Caki2 (cell line): ENCODE measurements at places on chromosomes 5 and 9. TPM values are rescaled to one million over a fixed set of nuclear protein-coding genes. Genes with fewer than 3 reads are reported as not detected.

Gene CDH18
- not detected in 2 replicates for total RNA-seq

DNA sequence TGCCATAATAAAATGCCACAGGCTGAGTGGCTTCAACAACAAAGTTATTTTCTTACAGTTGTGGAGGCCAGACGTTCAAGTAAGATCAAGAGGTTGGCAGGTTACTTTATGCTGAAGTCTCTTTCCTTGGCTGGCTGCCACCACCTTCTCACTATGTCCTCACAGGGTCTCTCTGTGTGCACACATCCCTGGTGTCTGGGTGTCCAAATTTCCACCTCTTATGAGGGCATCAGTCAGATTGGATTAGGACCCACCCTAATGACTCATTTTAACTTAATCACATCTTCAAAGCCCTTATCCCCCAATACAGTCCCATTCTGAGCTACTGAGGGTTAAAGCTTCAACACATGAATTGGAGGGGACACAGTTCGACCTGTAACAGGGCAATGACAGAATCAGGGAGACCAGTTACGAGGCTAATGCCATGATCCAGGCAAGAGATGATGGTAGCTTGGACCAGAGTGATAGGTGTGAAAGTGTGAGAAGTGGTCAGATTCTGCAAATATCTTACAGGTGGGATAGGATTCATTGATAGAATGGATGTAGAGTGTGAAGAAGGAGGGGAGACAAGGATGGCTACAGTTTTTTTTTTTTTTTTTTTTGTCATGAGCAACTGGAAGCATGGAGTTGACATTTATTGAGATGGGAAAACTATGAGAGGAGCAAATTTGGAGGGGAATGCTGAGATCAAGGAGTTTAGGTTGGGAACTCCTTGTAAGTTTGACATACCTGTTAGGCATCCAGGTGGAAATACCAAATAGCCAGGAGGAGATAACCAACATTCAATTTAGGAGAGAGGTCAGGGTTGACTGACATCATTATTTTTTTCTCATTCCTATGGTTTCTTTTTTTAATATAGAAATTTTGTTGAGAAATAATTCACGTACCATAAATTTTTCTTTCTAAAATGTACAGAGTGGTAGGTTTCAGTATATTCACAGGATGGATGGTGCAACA is 39.6 kb upstream of the FGF1 start:
- DNase-seq: no peak

DNA sequence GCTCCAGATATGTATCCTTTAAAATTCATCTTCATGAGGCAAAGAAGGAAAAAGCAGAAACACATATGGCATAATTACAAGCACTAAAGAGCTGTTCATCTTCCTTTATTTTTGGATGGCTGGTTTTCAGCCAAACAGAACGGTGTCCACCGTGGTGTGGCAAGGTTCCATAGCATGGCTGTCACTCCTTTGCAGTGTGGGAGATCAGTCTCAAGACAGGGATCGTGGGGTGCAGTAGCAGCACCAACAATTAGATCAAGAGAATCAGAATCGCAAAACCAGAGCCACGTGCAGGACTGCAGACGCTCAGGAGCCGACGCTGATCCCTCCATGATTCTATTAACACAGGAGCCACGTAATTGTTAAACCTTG is 79.5 kb downstream of the SEMA4D start:
- DNase-seq: no peak

Gene NR6A1
- 0.64 and 1.3 TPM in 2 replicates for total RNA-seq

- DNase-seq: peak; percentile 87
Measured at GRCh38 chr5:10307206-10308148, at the start of gene CMBL. Gene CMBL (minus strand): TSS chr5:10307902. CDS start chr5:10290762, 17,140 bp downstream.

Gene PCDHA4
- 10.8 and 11.5 TPM in 2 replicates for total RNA-seq

- no peak for DNase-seq
Measured at GRCh38 chr5:136396886-136397285, 31.5 kb upstream of the TRPC7 start.

Gene FGF1
- not detected in 2 replicates for total RNA-seq

DNA sequence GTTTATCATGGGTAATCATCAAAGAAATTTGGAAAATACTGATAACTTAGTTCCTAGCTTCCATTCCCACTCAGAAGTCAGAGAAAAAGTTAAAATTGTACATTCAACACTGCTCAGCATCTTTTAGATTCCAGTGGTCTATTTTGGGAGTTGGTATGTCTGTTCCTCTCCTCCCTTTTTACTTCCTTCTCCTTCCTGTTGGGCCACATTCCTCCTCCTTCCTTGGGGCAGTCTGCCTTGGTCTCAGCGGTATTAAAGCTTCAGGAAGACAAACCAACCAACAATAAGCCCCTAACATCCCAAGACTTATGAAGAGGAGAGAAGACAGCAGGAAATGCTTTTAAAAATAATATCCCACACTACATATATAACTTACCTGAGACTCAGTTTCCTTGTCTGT is 49.9 kb upstream of the SSBP2 start:
- no peak for DNase-seq

DNA sequence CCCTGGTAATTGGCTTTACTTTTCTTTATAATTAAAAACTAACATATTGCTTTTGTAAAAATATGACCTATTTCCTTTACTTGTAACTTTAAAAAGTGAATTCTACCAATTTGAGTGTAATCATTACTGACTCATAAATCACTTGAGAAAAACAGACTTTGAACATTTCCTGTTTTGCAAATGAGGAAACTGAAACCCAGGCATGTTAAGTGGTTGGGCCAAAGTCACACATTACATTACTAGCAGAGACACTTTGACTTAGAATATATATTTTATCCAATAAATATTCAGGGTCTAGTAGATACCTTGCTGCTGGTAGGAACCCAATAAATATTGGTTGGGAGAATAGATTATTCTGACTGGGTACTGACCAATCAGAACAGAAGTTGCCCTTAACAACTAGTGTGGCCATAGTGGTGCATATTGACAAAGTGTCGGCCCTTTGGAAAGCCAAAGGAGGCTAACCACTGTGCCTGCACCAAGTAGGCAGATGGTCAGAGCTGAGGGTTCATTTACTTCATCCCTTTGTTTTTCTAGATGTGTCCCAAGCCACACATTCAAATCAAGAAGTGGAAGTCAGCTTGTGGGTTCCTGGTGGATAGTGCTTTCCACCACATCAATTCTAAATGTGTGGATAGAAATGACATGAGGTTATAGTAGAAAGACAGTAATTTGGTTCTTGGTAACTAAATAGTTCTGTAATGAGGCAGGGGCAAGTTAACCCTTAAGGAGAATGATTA is 365.1 kb upstream of the RIOK2 start:
- no peak for DNase-seq

- no peak for DNase-seq
Measured at GRCh38 chr9:122918310-122918709, 5.2 kb upstream of the ZBTB6 start.

DNA sequence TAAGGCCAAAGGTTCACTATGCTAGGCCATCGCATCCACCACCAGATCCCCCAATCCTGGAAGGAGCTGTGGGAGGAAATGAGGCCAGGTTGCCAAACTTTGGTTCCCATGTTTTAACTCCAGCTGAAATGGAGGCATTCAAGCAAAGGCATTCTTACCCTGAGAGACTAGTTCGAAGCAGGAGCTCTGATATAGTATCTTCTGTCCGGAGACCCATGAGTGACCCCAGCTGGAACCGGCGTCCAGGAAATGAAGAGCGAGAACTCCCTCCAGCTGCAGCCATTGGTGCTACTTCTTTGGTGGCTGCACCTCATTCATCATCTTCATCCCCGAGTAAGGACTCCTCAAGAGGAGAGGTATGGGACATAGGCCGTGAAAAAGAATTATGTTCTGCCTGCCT is 75.6 kb downstream of the GAPVD1 start:
- no peak for DNase-seq

- no peak for DNase-seq
Measured at GRCh38 chr9:125835655-125836054, 88.5 kb downstream of the PBX3 start.

- DNase-seq: no peak
Measured at GRCh38 chr5:174987443-174988012, 263.1 kb downstream of the MSX2 start.

- DNase-seq: no peak
Measured at GRCh38 chr9:624935-625500, 216.5 kb upstream of the DMRT1 start.

Gene ZDHHC11B
- not detected in 2 replicates for total RNA-seq

DNA sequence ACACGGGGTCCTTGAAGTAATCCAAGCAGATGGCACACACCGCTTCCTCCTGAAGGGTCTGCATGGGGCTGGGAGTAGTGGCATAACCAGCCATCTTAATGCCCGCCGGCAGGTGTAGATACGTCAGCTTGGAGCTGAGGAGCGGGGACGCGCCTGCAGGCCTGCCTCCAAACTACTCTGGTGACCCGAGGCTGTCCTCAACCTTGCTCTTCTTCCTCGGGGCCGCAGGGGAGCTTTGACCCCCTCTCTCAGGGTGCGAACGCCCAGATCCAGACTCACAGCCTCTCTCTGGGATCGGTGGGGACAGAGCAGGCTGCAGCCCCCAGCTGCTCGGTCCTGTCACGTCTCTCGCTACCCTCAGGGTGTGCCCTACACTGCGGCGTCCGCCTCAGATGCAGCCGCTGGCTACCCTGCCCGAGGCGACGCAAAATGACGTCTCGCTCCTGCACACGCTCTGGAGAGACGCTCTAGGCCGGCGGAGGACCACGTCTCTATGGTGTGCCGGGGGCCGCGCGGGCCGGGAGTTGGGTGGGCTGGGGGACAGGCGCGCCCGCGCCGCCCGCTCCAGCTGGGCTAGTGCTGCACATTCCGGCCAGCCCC is at the start of gene TRIM52:
TSS of gene TRIM52 (minus strand) at position 424 of the 600 bp plus-strand sequence. CDS start at position 94, 330 bp downstream.
- peak; percentile 91 for DNase-seq

DNA sequence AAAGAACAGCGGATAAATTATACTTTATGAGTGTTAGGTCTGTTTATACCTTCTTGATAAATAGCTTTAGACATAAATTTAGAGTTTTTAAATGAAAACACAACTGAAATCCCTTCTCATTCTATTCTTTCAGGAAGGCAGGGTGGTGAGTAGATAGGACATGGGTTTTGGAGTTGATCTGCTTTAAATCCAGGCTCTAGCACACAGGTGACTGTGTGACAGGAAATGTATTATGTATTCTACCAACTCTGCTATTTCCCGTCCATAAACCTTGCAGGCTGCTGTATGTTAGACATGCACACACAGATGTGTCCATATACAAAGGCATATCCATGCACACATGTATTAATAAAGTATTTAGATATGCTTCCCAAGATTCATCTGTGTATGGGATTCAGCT is 19.3 kb upstream of the CARTPT start:
- DNase-seq: no peak

DNA sequence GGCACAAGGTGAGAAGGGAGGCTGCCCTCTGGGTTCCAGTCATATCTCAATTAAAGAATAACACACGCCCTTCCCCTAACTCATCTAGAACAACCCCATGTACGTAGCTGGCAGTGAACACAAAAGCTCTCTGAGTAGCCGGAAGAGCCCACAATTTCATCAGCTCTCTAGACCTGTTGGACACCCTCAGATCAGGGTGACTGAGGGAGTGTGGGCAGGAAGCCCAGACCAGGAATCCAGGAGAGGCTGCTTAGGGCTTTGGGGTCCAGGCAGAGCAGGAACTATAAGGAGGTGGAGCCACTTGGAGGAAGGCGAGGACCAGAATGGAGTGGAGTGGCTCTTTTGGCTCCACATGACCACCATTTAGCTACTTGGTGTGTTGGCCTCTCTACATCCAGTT is 237.4 kb downstream of the NR3C1 start:
- DNase-seq: no peak

- no peak for DNase-seq
Measured at GRCh38 chr5:158953929-158954534, 145.7 kb downstream of the EBF1 start.

DNA sequence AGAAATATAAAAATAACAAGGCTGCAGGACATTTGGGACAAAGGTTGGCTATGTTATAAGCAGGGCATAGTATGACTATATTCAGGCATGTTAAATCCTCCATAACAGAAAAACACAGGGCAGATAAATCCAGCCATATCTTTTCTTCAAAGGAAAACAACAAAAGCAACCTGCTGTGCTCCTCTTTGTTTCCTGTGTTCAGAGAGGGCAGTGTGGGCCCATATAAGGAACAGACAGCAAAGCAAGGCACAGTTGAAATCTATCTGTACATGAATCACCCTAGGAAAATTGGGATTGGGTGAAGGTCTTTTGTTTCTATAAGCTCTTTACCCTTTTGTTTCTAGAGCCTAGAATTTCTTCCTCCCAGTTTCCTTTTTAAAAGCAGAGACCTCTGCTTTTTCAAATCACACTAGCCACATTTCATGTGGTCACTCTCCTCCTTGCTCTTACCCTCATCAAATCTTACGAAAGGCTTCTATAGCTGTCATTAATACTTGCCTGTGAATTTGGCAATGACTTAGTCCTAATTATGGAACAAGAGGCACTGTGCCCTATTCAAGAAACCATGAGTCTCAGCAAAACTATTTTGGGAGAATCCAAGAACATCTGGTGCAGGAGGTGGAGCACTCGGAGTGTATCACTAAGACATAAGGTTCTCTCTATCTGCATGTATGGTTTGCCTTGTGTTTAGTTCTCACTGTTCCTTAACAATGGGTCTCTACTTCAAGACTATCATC is 1.8 kb downstream of the GZMA start:
- no peak for DNase-seq

- DNase-seq: peak; percentile 10
Measured at GRCh38 chr5:54159153-54159892, 151.1 kb downstream of the ARL15 start.

- DNase-seq: no peak
Measured at GRCh38 chr9:131126059-131126426, 657 bp downstream of the NUP214 start.

- DNase-seq: no peak
Measured at GRCh38 chr5:7827610-7828009, 23.3 kb downstream of the CFAP90 start.

Gene PLPP7
- total RNA-seq: 1.7 TPM in 1 of 2 replicates, not detected in the other

Gene WNT8A
- total RNA-seq: not detected in 2 replicates

GRCh38 chr9:130445268-130445983 is 665 bp downstream of the ASS1 start:
- DNase-seq: no peak

Gene CCL19
- total RNA-seq: not detected in 2 replicates

DNA sequence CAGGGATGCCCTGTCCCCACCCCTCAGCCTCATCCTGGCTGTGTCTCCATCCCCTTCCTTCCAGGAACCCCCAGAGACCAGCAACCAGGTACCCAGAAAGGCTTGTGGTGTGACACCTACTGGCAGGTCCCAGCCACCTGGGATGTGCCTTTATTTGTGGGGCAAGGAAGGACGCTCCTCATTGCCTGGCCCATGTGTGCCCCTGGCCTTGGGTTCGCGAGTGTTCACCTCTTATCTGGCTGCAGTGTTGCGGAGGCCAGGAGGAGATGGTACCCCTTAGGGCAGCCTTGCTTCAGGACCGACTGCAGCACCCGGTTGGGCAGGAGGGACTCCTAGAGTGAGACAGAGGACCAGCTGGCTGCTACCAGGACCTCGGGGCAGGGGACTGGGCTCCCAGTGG is 8.8 kb downstream of the C9orf50 start:
- DNase-seq: no peak

GRCh38 chr5:173742432-173742816 is 126.0 kb upstream of the BOD1 start:
- no peak for DNase-seq

- no peak for DNase-seq
Measured at GRCh38 chr9:136694872-136695247, 7.6 kb upstream of the AGPAT2 start.

- DNase-seq: peak; percentile 94
Measured at GRCh38 chr9:124011460-124012301, at the start of gene LHX2. Gene LHX2 (plus strand): TSS chr9:124011768. CDS start chr9:124012349, 581 bp downstream.

Gene CNTFR
- total RNA-seq: not detected in 2 replicates

Gene PCDH12
- not detected in 2 replicates for total RNA-seq

GRCh38 chr9:110844121-110844520 is 175.5 kb downstream of the MUSK start:
- no peak for DNase-seq
